ENCODE measurements at places on chromosomes 3 and 15.

DNA sequence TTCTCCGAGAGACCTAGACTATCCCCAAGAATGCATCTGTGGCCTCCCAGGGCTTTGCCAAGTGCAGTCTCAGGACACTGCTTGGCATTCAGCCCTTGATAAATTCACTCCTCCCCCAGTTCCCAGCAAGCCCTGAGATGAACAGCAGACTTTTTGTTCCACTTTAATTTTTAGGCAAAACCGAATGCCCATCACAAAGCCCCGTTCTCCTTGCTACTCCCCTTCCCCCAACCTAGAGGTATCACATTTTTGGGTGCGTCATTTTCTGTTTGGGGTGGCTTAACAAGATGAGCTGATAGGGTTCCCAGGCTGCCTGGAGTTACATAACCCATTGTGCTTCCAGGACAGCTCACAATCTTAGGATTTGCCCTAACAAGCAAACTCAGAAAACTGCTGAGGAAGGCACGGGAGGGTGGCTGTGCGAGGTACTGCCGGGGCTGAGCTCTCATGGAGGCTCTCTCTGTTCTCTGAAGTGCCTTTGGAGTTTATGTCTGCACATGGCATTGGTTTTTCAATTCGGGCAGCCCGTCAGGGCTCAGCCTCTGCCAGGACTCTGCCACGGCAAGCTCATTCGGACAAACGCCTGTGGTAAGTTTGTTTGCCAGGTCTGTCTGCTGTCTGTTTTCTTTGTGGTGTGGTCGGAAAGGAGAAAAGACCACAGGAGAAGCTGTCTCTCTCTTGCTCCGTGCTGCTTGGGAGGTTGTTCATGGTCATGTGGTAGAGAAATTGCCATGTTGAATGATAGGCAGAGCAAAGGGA is at the start of gene TRAK1:
TRAK1 (plus strand) TSS at position 385 of the 759 bp plus-strand sequence; CDS start at position 498, 113 bp downstream.
- no peak for DNase-seq

GRCh38 chr3:66392512-66392911 is 108.3 kb downstream of the LRIG1 start:
- no peak for DNase-seq

DNA sequence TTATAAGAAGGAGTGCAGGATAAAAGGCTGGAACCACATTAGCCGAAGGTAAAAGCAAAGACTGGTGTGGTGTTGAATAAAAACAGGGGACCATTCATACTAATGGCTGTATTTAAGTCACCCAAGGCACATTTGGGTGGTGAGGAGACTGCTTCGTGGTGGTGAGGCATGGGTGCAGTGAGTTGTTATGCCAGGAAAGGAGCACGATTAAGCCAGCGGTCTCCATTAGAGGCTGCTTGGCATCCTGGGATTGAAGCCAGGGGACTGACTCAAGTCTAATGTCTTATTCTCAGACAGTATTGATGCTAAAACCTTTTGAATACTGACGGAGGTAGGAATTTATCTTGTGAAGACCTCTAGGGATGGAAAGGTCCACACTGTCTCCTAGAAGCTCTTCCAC is 21.9 kb downstream of the FEM1B start:
- no peak for DNase-seq

DNA sequence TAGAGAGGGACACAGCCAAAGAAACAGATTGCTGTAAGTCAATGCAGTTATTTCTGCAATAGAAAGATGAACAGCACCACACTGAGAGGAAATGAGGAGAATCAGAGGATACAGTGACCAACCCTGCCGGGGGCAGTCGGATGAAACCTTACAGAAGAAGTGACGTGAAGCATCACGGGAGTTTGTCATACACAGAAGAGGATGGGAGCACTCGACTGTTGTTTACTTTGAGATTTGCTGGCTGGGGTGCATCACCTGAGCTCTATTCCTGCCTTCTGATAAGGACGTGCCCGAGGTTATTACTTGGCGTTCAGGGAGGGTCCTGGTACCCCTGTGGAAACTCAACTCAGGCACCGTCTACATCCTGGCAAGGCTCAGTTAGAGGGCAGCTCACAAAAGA is 45.4 kb downstream of the MAGEF1 start:
- no peak for DNase-seq

DNA sequence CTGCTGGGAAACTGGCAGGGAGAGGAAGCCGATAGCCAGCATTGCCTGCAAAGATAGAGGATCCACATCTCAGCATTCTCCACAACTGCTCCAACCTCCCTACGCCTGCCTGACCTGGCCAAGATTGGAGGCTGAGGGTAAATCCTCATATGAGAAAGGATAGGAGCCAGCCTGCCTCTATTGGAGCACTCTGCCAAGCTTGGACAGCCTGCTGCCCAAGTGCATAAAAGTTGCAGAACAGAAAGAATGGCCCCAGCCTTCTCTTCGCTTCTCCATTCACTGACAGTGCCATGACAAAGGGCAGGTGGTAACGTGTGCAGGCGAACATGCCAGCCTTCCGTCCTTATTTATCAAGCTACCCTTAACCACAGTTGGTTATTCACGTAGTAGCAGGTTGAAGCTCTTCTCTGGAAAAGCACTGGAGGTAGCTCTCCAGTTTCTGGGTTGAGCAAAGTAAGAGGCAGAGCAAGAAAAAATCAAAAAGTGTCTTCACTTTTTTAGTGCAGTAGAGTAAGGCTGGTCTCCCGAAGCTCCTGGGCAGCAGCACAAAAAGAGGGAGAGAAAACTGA is 4.3 kb downstream of the BMF start:
- DNase-seq = no peak
